Epithelial cell of prostate (primary cell): ENCODE measurements at places on chromosomes 7 and 10.

GRCh38 chr7:70694971-70695794, 436.8 kb upstream of the GALNT17 start:
- DNase-seq: no peak

- DNase-seq: peak; percentile 94
These were observed 85.3 kb upstream of the CCDC6 start for GRCh38 chr10:59991661-59992060.

- no peak for DNase-seq
These were observed 44.3 kb upstream of the MSMB start for GRCh38 chr10:46090258-46090812.

DNA sequence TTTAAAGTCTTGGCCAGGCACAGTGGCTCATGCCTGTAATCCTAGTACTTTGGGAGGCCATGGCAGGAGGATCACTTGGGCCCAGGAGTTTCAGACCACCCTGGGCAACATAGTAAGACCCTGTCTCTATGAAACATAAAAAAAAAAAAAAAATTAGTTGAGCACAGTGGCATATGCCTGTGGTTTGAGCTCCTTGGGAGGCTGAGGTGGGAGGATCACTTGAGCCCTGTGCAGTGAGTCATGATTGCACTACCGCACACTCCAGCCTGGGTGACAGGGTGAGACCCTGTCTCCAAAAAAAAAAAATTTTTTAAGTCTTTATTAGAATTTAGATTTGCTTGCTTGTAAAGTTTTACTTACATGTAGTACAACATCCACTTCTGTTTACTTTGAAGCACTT, 14.0 kb downstream of the WNT2 start:
- DNase-seq: no peak

DNA sequence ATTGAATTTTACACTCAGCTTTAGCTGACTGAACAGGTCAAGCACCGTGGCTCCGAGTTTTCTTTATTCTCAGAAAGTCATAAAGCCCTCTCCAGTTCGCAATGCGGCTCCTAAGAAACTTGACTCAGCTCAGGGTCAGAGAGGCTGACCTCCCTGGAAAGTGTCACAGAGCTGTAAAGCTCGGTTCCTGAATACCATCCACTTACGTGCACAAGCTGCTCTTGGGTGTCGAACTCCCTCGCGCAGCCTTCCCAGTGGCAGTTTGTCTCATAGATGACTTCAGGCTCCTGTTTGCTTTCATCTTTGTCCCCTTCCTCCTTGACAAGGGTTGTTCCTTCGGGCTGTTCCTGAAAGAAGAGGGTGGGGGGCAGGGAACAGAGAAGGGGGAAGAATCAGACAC, 213.7 kb downstream of the GLI3 start:
- DNase-seq: no peak

- no peak for DNase-seq
These were observed 1691.6 kb upstream of the LRRTM3 start for GRCh38 chr10:65234261-65234660.

GRCh38 chr10:46328853-46329689, 42.3 kb downstream of the ANTXRL start:
- no peak for DNase-seq

DNA sequence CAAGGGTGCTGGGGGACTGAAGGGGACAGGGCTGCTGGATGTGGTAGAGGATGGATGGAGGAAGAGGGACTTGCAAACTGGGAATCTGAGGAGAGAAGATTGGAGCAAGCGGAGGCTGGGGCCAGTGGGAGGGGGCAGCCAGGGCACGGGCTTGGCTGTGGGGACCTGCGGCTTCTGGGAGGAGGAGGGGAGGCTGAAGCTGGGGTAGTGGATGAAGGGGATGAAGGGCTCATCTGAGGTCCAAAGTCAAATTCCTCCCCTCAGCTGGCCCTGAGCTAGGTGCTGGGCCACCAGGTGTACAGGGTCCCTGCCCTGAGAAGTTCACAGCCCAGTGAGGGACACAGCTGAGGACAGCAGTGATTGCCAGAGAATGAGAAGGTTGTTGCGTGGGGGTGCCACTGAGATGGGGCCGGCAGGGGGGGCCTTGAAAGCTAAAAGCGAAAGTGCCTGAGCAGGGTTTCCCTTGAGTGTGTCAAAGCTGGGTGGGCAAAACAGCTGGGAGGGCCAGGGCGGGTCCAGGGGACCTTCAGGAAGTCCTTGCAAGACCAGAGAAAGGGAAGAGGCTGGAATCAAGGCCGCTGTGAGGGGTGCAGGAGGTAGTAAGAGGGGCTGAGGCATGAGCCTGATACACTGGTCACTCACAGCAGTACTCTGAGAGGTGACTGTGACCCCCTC, 75.2 kb downstream of the MYL10 start:
- DNase-seq: no peak

GRCh38 chr7:40072268-40072667, 62.2 kb downstream of the MPLKIP start:
- DNase-seq: no peak

- no peak for DNase-seq
These were observed 12.7 kb downstream of the IKZF1 start for GRCh38 chr7:50317221-50317678.

DNA sequence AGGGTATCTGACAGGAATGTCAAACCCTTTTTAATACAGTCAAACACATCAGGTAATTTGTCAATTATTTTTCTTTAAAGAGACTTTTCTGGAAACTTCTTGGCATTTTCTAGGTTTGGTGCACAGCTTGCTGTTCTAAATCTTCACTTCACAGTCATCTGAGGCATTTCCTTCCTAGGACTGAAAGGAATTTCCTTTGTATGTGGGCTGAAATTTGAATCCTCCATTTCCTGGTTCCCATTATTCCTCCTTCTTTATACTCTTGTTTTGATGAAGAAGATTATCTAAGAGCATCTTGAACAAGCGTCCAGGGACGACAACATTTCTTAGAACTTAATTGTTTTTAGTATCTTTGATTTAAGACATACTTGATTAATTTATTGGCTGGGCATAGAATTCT, 24.9 kb downstream of the CALD1 start:
- no peak for DNase-seq

DNA sequence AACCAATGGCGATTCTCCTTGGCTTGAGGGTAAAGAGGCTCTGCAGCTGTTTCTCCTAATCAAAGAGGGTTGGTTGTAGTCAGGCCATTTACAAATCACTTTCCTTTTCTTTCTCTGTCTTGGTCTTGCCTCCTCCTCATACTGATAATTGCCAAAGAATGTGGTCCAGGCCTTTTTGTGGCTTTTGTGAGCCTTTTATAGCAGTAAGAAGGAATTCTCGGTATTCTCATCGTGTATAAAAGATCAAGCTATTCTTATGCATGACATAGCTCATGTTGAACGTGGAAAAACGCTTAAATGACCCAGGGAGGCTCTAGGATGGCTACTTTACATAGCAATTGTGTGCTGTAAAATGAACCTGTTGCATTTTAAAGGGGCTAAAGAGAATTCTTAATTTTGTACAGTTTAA, 62.6 kb downstream of the RBM20 start:
- DNase-seq: no peak

GRCh38 chr7:124959676-124960075, 30.1 kb upstream of the POT1 start:
- DNase-seq: no peak

DNA sequence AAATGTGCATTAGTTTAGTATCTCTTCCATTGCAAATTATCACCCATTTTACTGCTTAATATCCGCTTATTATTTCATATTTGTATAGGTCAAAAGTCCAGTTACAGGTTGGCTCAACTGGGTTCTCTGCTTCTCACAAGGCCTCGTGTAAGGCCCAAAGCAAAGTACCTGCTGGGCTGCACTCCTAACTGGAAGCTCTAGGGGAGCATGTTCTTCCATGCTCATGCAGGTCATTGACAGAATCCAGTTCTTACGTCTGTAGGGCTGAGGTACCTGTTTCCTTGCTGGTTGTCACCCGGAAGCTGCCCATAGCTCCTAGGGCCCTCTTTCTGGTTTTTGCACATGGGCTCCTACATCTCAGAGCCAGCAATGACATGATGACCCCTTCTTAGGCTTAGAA, 79.6 kb downstream of the RAPGEF5 start:
- DNase-seq: no peak

DNA sequence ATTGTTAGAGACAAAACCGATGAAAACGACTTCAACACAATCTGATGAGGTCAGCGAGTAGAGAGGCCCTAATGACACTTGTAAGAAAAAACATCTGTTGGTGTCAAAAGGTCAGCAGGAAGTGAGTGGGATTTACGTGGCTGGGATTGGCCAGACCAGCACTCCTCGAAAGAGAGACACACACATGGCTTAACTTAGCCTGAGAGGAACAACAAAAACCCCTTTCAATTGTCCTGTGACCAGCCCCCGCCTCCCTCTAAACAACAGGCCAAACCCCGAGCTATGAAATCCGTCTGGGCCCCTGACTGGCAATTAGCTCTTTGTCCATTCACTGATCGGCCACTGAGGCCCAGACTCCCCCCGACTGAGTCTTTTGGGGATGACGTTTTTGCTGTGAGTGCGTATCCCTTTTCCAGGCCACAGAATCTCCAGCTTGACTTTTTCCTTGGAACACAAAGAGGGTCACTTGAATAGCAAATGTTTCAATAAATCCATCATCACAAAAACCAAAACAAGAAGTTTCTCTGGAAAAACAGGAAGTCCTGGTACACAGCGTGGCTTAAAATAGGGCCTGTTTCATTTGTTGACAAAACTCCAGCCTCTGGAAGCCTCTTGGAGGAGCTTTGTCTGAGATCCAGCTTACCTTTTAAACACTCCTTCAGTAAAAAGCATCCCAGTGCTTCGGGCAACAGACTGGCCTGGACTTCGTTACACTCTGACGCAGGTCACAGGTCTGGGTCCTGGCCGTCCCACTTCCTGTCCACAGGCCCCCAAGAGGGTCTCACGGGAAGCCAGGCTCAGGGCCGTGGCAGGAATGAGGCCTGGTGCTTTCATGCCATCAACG, 103.0 kb downstream of the CTBP2 start:
- DNase-seq: no peak

GRCh38 chr10:46299536-46300369, 13.0 kb downstream of the ANTXRL start:
- DNase-seq: no peak

DNA sequence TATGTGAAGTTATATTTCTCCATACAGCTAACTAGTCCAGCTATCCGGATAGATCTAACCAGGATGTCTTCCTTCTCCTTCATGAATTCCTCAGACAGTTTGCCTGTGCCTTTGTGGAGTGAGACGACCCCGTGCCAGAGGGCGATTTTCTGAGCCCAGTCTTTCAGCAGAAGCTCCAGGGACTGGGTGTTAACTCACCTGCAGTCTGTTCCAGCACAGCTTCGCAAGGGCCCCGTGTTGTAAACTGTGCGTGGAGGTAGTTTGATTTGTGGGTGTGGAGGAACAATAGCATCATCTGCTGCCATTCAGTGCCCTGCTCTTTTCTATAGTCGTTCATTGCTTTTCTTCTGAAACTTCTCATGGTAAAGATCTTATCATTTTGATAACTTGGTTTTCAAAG, 103.8 kb downstream of the INPP5A start:
- DNase-seq: no peak

DNA sequence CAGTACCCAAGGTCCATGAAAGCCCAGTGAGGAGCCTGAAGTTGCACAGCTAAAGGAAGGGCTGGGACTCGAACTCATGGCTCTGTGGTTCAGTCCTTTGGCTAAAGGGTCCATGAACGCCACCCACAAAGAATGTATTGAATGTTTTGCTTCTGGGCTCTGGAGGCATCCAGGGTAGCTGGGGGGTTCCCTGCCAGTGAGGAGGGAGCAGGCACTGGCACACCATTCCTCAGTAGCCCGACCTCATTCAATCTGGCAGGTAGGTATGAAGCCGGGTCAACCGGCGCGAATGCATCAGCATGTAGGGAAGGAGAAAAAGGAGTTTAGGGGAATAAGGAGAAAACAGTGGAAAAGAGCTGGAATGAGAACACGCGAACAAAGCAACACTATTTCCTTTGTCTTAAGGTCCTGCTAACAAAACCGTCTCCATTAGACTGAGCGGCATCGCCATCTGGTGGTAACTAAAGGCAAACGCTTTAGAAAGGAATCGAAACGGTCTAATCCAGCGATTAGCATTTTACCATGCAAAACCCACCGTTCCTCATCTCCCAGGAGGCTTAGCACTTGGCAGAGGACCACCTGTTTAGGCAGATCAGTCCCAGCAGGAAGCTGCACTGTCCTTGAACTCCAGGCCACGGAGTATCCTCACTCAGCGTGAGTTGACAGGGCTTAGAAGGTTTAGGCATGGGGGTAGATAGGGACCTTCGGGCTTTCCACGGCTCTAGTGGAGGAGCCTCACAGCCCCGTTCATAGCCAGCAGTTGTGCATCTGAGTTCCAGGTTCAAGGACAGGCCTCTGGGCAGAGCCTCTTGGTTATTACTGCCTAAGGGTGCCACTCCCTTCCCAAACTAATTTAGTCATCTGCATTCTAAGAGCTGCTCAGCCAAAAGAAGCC, 122.8 kb downstream of the UBE2H start:
- DNase-seq: no peak

GRCh38 chr10:110073896-110074295, 66.1 kb downstream of the ADD3 start:
- DNase-seq: no peak

DNA sequence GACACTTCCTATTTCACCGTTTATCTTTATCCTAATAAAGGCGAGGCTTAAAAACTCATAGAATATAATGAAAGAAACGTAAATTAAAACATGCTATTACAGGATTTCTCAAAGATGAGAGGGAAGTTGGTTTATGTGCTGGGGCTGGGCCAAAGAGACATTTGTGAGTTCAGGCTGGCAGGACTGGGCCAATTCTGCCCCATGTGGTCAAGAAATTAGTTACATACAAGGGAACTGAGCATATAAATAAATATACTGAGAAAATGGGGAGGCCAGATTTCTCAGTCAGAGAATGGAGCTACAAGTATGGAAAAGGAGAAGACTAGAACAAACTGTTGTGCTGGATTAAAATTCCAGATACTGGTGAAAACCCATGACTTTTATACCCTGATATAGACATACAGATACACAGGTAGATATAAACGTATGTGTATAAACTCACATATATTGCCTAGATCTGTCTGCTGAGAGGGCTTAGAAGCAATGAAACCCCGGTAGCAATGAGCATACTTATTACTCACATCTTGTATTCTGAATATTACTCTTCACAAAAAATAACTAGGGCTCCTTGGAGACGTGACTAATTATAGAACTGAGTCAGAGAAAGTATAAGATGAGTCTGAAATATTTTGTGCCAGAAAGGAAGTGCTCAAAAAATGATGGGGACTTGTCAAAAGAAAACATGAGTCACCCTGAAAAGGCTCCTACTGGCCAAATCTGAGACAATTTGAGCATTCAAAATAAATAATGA, 155.7 kb upstream of the FGFR2 start:
- peak; percentile 73 for DNase-seq

GRCh38 chr7:45923290-45923689, 2.2 kb upstream of the IGFBP3 start:
- DNase-seq: no peak

GRCh38 chr10:114662646-114663217, 4.7 kb upstream of the ABLIM1 start:
- DNase-seq: no peak

- peak; percentile 68 for DNase-seq
These were observed 43.7 kb downstream of the CH25H start for GRCh38 chr10:89163265-89163995.
